Spinal cord (tissue), 10 donors: ENCODE measurements at places on chromosomes 2 and 18.
A peak's percentile ranks its signal among the peaks of the same experiment; 100 is the strongest.

GRCh38 chr18:37397814-37398213, 167.8 kb downstream of the CELF4 start:
- no peak for DNase-seq

DNA sequence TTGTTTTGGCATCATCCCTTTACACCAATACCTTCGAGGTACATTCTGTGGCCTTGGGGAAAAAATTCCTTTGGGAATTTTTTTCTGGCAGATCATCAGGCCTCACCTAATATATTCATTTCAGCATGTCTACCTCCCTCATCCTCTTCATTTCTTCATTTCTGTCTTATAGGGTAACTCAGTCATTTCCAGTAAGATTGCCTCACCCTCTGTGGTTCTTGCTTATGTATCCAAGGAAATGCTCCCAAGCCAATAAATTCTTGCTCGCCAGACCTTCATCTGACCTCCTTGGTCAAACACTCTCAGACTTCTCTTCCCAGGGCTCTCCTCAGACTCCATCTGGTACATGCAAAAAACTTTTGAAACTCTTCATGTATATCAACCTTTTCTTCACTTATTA, 265.6 kb downstream of the TMX3 start:
- no peak for DNase-seq

- DNase-seq: no peak
Observed at GRCh38 chr2:124310671-124311070, 285.6 kb downstream of the CNTNAP5 start.

DNA sequence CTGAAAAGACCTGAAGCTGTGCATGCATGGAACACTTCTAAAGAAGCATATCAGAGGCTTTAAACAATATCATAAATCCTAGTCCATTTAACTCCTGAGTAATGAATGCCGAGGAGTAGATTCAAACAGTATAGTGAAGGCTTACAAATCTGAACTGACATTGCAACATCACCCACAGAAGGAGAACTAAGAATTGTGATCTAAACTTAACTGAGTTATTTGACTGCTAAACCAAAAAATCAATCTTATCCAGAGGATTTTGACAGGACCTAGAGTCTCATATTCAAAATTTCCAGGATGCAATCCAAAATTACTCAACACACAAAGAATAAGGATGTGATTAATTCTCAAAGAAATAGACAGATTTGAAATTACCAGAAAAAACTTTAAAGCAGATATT, 181.0 kb downstream of the SLC39A10 start:
- no peak for DNase-seq

DNA sequence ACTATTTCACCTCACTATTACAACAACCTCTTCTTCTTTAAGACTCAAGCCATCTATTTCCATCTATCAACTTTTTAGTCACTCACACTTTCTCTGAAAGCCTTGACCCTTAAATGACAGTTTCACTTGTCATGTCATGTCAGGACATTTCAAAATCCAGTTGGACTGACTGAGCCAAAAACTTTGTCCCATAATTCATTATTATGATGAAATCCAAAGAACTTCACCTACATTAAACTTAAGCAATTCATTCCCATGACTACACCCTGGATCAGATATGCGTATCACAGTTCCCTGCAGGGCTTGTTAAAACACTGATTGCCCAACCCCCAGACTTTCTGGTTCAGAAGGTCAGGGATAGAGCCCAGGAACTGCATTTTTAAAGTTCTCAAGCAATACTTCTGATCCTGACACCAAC, 26.5 kb downstream of the LDAH start:
- no peak for DNase-seq

- no peak for DNase-seq
Observed at GRCh38 chr18:26438980-26439379, 109.4 kb downstream of the KCTD1 start.

DNA sequence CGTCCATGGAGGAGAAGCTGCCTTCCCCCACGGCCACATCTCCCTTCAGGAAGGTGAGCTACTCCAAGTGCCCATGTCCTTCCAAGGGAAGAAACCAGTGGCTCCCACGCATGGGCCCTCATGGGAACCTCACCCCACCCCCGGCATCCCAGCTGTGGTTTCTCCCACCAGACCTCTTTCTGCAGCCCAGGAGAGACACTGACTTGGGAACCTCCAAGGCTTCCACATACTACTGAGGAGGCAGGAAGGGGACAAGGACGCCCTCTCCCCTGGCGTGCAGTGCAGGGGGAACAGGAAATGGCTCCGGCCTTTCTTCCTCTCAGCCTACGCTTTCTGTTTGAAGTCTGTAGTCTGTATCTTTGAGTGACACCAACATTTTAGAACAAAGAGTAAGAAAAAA, 104.5 kb upstream of the EPC2 start:
- no peak for DNase-seq

DNA sequence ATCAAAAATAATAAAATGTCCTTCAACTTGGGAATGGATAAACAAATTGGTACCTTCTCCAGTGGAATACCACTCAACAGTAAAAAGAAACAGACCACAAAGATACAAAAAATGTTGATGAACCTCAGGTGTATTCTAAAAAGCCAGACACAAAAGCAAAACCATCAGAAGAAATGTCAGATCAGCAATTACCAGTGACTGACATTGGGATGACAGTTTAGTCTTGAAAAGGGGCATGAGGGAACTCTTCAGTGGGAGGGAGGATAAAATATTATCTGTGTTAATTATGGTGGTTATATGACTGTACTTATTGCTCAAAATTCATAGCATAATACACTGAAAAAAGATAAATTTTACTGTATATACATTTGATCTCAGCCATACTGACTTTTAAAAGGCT, 473.0 kb downstream of the TMX3 start:
- no peak for DNase-seq

- DNase-seq: no peak
Observed at GRCh38 chr2:98468621-98469236, 24.1 kb downstream of the INPP4A start.

GRCh38 chr2:33215299-33215698, 261.1 kb upstream of the RASGRP3 start:
- DNase-seq: peak; percentile 13

DNA sequence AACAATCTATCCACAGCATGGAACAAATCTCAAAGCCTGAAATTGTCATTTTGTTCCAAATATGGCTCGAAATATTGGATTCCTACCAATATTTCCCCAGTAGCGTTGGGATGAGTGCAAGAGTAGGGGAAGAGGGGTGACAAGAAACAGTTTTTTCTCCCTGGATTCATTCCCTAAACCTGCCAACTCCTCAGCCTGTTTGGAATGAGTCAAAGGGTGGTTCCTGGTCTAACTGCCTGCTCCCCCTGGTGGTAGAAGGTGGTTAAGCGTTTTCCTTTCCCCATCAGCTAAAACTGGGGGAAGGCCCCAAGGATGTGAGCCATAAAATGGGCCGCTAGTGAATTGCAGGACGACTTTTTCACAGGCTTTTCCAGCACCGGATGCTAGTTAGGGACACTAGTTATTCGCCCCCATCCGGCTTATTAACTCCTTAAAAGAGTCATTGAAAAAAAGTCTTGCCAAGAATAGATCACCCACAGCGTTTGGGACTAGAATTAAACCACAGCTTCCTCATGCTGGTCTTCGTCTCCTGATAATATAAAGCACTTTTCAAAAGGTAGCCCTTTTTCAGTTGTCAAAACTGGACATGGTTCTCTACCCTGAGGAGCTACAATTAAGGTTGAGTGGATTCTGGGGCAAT, 72.5 kb downstream of the DHRS9 start:
- no peak for DNase-seq

GRCh38 chr2:64650722-64651338, 2.9 kb downstream of the SERTAD2 start:
- no peak for DNase-seq

GRCh38 chr18:22545066-22545760, 127.5 kb upstream of the CTAGE1 start:
- DNase-seq: no peak

DNA sequence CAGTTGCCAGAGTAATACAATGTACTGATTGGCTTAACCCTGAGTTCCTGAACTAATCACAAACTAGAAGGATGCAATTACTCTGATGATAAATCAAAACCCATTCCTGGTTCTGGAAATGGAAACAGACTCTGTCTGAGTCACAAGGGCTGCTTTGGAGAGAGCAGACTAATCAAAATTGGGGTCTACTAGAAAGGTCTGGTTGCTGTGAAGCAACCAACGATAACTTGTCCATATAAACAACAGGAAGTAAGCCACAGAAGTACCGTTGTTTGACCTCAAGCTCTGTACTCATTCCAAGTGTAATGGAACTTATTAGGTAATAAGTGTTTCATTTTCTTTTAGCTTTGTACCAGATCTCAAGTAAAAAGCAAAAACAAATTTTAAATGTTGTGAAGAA, 49.7 kb downstream of the RASGRP3 start:
- no peak for DNase-seq

DNA sequence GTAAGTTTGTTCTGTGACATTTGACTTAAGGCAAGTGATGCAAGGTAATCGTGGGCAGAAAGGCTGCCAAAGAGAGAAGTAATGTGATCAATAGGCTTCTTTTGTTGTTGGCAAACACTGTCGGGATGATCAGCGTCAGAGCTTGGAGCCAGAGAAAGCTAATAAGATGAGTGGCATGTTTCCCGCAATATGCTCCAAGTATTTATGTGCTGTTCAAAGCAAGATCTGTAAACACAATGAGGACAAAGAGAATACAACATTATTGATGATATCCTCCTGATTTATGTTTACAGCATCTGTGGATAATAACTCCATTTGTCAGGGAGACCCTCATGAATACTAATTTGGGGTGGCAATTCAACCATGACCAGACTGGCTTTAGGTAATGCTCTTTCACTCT, 603.3 kb downstream of the TDRD15 start:
- DNase-seq: no peak

DNA sequence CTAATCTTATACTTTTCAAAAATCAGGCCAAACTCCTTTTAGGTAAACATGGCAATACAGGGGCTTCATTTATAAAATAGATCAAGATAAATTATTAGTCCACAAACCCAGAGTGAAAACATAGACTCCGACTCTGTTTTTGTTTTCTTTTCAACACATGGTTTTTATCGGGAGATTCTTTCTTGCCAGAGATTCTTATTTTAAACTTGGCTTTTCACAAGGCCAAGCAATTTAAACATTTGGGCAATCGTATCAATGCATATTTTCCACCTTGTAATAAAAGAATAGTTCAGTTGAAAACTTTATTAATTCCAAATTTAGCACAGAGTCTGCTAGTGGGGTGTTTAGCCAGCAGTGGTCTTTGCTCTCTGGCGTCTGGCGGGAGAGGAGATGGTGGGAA, 71.9 kb downstream of the SOX11 start:
- DNase-seq: no peak

DNA sequence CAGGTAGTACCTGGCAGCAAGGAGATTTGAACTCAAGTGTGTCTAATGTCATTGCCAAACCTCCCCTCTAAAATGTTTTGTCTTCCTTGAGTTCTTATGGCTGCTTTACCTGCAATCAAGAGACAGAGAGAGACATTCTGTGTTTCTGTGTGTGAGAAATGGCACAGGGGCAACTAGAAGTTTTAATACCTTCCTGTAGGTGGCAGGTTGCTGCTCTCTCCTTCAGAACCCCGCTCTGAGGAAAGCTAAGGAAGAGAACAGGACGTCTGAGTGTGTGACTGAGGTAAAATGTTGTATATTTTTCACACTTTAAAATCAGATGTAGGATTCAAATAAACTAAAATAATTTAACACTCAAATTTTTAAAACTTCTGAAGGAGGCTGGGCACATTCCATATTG, 19.2 kb downstream of the DTNA start:
- DNase-seq: no peak

DNA sequence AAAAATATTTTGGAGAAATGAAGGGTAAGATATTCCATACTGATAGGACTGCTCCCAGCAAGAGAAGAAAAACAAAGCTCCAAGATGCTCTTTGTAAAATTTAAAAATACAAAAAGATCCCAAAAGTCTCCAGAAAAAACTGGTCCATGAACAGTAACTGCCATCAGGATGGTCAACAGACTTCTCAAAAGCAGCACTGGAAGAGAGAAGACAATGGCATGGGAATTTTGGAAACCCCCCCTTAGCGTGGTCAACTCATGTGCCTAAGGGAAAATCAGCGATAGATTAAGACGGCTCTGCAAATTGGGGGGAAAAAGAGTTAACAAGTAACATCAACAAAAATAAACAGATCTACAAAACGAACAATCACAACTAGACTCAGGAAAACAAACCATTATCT, 23.6 kb downstream of the B4GALT6 start:
- DNase-seq: no peak

- DNase-seq: no peak
Observed at GRCh38 chr2:72139874-72140620, 7.6 kb downstream of the CYP26B1 start.

DNA sequence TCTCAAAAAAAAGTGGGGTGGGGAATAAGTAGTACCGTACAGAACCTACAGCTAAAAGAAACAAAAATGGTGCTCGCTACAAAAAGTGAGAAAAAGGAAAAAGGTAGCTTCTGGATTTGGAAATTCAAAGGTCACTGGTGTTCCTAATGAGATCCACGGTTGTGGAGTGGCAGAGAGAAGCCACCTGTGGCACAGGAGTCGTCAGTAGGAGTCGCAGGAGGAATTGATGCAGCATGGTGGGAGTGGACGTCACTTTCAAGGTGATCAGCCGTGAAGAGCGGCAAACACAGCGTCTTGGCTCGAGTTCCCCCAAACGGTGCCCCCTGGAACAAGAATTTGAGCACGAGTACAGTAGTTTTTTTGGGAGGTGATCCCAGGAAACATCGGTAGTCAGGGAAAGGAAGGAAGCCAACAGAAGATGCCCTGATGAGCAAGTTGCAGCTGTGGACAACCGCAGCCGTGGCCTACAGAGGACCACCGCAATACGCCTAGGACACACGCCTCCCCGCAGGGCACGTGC, 1.4 kb upstream of the TTL start:
- no peak for DNase-seq

- peak; percentile 51 for DNase-seq
Observed at GRCh38 chr18:46481048-46481846, 175.8 kb downstream of the LOXHD1 start.

DNA sequence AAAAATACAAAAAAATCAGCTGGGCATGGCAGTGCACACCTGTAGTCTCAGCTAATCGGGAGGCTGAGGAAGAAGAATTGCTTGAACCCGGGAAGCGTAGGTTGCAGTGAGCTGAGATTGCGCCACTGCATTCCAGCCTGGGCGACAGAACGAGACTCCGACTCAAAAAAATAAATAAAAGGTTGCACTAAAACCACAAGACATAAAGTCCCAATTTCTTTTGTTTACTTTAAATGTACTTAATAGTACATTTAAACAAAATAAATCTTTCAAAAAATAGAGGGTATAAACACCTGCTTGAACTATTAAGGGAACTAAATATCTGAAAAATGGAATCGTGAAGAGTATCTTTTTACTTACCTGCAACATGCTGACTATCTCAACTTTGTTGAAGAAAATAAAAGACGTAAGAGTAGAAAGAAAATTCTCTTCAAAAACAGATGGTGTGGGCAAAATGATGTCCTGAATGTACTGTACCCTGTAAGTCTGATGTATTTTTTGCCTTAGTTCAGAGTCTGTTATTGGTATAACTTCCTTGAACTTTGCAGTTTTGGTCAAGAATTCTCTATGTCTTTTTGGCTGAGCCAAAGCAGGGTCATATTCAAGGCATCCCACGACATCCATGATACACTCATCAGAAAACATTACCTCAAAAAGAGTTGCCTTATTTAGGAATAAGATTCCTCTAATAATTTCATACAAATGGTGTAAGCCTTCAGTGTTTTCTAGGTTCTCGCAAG, 19.2 kb downstream of the PPP4R3B start:
- no peak for DNase-seq

- no peak for DNase-seq
Observed at GRCh38 chr2:106840818-106841217, 45.1 kb downstream of the ST6GAL2 start.

GRCh38 chr18:64110692-64111480, 38.0 kb downstream of the LINC00305 start:
- no peak for DNase-seq
